ENCODE measurements at places on chromosomes 3 and 15.
A peak's percentile ranks its signal among the peaks of the same experiment; 100 is the strongest.

DNA sequence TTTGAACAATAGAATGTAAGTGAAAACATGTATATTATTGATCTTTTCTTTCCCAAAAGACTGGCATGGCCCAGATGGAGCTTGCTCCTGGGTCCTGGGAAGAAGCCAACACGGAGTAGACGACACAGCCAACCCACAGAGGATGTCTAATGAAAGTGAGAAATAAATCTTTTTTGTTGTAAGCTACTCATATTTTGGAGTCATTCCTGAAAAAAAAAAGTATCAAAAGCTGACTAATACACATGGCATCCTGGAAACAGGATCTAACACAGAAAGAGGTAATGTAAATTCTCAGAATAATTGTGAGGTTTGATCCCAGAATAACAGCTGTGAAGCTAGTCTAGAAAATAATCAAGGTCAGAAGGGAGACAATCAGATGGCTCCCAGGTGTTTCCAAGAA is 12.6 kb upstream of the FRMD5 start:
- DNase-seq, result no peak

DNA sequence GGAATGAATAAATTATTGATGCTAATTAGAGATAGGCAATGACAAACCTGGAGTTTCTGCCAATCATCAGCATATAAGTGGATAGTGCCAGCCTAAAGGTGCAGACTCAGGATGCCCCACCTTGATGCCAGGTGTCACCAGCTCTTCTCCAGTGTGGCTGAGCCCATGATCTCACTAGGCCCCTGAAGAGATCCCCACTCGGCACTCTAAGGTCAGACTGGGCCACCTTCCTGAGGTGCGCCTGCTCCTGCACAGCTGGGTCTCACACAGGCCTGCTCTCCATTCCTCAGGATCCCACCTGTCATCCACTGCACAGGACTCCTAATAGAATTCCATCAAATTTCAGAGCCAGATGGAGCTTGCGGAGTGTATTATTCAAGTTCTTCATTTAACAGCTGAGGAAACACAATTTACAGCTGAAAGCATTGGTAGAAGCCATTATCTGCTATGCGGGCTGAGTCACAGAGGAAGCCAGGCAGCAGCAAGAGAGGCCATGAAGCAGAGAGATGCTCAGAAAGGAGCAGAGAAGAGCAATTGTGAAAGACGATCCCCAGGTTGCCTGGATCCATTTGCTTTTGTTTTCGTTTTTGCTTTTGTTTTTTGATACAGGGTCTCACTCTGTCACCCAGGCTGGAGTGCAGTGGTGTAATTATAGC is 25.1 kb upstream of the FSTL1 start:
- no peak for DNase-seq

- peak; percentile 1 for DNase-seq
These were observed 88.9 kb upstream of the CCNL1 start for GRCh38 chr3:157248590-157249422.

- DNase-seq, result peak; percentile 31
These were observed 61.4 kb downstream of the ZNF609 start for GRCh38 chr15:64521726-64522164.

DNA sequence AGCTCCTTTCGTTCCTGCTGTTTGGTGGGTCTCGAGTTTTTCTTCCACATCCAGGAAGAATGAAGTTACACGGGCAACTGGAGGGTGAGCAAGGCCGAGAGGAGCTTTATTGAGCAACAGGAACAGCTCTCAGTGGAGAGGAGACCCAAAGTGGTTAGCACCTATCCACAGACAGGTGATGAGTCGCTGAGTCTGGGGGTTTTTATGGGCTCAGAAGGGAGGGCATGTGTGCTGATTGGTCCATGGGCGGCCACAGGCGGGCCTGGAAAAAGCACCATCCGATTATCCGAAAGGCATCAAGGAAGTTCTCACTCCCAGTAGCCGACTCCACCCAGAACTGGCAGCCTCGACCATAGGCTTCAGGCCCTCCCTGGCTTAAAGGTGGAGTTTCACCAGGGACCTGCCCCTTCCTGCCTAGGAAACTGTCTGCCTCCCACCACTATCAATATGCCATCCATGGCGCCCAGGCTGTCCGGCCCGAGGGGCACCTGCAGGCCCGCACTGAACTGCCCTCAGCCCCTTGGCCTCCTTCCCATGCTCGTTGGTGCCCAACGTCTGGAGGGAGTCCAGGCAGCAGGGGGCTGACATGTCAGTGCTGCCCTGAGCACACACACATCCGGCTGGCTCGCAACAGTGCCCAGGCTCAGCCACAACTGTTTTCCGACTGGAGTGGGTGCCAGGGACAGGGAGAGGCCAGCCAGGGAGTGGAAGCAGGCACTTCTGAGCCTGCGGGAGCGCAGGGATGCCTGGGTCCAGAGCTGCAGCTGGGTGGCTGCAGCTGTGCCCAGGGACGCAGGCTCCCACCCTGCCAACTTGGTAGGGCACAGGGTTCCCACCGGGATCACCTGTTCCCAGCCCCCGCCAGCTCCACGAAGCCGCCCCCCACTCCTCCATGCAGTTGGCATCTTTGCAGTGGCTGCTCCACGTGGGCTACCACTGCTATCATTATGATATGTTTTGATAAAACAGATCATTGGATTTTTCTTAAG is 170.2 kb downstream of the FNDC3B start:
- DNase-seq, result no peak

- DNase-seq, result no peak
These were observed 157.9 kb downstream of the C3orf38 start for GRCh38 chr3:88307666-88308065.

Data from HL-60 (cell line).